ENCODE measurements at places on chromosomes 7 and 10.

DNA sequence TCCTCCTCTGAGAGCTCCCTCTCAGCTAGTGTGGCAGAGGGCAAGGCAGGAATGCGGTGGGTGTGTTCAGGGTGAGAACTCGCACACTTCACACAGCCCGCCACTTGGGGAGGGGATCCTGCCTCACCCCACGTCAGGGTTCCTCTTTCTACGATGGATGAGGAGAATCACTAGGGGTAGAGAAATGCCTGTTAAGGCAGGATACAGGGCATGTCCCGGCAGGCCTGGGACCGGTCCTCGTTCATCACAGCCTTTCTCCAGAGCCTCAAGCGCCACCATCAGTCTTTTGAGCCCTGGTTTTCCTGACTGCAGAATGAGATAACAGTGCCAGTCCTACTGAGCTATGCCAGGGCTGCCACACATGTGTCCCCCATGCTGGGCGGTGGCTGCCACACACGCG lies 546.7 kb upstream of the ADARB2 start:
- no peak for DNase-seq

GRCh38 chr10:47053081-47053798 lies 142.0 kb downstream of the PTPN20 start:
- no peak for DNase-seq

DNA sequence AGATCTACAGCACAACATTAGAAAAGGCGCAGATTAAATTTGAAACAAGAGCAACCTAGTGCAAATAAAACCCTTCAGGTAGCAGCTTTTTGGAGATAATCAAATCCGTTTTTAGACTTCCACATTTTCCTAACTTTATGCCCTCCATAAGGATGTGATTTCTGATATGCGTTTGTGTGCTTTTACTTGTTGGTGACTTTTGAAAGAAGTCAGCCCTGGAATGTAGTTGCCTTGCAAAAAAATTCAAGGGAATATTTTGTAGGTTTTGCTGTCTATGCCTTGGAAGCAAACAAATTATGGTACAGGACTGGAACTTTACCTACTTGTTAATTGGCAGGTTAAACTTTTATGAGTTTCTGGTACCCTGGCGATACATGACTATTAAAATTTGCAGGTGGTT lies 86.7 kb upstream of the HDAC9 start:
- DNase-seq = no peak

DNA sequence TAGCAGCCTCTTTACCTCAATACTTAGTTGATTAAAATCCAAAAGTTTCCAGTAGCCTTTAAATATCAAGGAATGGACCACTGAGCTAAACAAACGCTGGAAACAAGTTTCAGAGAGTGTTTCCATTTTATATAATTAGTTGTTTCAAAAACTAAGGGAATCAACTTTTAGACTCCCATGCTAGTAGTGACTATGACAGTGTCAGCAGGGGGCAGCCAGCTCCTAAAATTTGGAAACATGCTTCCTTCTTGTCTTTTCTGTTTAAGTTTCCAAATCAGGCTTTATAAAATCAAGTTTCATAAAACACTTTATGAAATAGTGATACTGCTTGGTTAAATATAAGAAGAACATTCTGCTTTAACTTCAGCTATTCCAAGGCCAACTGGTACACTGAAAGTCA lies 138.2 kb upstream of the TMEM229A start:
- no peak for DNase-seq

DNA sequence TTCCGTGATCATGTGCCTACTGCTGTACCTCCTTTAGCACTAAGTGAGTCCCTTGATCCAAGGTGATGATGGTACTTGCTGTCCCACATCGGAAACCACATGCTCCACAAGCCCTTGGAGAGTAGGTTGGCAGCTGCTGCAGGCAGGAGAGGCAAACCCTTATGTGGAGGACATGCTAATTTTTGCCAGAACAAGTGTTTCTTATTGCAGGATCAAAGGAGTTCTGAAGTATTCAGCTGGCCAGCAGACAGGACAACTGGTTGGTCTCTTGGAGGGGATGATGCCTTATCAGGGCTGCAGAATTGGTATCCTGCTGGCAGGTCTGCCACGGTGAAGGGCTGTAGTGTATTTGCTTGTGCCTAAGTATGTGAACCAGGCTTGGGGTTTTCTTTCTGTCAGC lies 36.8 kb downstream of the NACAD start:
- DNase-seq = no peak

- DNase-seq = no peak
These were observed 25.9 kb downstream of the PRKG1 start for GRCh38 chr10:51100221-51100620.

DNA sequence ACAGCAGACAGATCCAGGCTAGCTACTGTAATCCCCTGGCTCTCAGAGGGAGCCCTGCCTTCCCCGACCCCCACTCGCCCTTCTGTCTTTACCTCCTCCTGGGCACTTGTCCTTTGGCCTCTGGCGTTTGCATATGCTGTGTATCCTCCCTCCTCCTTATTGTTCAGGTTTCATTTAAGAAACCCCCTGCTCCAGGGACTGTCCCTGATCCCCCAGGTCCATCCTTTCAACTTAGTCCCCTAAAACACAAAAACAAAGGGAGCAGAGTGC lies 25.7 kb downstream of the GRID1 start:
- DNase-seq = no peak

GRCh38 chr7:43952028-43952427 lies 25.8 kb downstream of the UBE2D4 start:
- no peak for DNase-seq

GRCh38 chr7:143960813-143961610 lies 6.4 kb downstream of the OR2F1 start:
- DNase-seq = no peak

GRCh38 chr7:142873281-142873784 lies 12.2 kb downstream of the TRPV6 start:
- no peak for DNase-seq

DNA sequence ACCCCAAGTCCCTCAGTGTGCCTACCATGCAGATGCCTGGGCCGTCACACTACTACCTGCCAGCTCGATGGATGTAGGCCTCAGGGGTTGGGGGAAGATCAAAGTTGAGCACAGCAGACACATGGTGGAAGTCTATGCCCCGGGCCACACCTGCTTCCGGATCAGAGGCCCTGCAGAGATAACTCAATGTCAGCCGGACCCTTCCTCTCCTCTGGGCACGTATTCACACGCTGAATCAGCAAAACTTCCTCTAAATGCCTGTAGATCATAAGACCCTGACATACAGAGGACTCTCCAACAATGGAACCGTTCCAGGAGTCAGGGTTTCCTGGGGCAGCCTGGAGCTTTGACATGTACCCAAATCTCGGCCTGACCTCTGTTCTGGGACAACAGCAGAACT lies 3.7 kb downstream of the DDX56 start:
- DNase-seq = no peak
